ENCODE measurements at places on chromosomes 4 and X.

DNA sequence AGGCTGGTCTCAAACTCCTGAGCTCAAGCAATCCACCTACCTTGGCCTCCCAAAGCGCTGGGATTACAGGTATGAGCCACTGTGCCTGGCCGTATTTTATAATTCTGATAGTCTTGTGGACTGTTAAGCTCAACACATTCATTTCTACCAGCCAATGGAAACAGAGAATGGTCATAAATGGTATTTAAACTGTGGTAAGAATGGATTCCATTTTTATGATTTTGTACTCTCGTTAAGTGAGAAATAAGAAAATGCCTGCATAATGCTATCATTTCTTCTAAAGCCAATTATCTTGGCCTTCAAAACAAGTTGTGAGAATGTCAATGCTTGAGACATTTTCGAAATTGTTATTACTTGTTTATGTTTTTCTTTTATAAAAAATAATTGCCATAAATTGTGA lies 321.0 kb downstream of the IL15 start:
- no peak for DNase-seq

GRCh38 chr4:15958562-15958961 lies 4.4 kb downstream of the FGFBP2 start:
- DNase-seq = no peak

DNA sequence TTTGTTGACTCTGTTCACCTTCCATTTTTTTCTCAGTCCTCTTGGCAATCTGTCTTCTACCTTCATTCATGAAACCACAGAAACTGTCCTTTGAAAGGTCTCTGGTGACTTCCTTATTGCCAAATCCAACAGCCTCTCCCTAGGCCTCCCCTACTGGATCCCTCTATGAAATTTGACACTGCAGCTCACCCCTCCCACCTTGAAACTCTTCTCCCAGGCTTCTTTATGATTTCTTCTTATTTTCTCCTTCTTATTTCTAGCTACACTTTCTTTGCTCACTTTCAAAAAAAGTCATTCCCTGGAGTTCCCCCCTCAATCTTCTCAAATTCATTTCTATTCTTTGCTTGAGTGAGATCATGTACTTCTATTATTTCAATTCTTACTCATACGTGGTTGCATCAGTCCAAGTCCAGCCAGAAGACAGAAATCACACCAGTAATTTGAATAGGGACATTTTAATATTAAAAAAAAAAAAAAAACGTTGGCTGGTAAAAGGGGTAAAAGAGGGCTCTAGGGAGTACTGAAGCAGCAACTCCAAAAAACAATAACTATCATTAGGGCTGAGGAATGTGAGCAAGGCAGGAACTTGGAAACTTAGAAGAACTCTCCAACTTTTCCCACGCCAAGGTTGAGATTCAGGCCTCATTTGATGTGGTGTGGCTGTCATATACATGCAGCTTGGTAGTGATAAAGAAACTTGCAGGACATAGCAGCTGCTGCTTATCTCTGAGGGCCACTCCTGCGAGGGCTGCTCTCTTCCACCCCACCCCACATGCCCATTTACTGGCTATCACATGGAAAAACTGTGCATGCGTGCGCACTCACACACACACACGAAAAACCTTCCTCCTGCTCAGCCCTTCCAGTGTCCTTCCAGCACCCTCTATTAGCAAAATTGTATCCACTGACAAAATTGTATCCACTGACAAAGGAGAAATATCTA lies 169.8 kb upstream of the GALNT7 start:
- DNase-seq = peak; percentile 69

DNA sequence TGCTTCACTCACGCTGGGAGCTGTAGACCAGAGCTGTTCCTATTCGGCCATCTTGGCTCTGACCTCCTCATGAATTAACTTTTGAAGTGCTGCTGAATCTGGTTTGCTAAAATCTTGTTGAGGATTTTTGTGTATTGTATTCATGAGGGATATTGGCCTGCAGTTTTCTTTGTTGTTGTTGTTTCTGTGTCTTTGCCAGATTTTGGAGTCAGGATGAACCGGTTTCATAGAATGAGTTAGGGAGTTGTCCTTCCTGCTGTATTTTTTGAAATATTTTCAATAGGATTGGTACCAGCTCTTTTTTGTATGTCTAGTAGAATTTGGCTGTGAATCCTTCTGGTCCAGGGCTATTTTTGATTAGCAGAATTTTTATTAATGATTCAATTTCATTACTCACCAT lies 138.1 kb downstream of the NPFFR2 start:
- no peak for DNase-seq

- DNase-seq = no peak
Measured at GRCh38 chr4:1604706-1605205, 79.4 kb downstream of the FAM53A start.

DNA sequence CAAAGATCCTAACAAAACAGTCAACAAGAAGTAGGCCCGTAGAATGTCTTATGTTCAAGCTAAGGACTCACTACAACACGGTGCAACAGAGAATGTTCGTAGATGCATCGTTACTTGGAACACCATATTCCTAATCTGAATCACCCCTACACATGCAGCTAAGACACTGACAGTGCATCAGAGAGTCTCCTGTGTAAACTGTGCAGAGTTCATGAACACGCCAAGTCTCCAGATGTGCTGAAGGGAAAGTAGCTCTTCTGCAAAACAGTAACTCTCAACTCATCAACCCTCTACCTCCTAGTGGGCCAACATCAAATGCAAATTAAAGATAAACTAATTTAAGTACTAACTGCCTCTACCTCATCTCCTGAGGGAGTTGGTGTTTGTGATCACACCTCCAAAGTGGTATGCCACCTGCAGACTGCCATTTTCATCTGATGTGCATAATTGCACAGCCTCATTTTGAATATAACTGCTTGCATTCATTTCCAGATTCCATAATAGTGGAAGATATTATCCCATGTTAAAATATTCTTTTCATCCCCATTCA lies 73.5 kb downstream of the MOSPD2 start:
- DNase-seq = no peak

DNA sequence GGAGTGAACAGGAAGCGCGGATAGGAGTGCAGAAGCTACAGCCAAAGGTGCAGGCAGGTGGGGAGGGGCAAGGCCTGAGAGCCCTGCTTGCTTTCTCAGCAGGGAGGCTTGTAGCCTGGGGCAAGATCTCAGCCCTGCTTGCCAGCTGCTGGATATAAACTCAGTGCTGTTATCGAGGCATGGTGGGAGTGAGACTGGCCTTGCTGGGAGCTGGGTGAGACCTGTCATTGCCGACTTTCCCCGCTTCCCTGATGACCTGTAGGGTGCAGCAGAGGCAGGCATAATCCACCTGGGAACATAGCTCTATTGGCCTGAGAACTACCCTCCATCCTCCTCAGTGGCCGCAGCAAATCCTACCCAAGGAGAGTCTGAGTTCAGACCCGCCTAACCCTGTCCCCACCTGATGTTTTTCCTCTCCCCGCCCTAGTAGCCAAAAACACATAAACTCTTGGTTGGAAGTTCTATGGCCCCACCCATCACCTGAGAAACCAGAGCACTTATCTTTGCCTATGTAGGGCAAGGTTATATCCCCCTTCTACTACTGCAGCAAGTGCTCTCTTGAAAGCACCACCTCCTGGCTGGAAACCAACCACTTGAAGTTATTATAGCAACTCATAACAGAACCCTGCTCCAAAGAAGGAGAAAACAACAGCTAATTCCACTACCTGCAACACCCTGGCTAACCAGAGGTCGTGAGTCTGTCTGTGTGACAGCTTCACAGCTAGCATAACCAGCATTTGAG lies 80.7 kb downstream of the FHIP1A start:
- no peak for DNase-seq

DNA sequence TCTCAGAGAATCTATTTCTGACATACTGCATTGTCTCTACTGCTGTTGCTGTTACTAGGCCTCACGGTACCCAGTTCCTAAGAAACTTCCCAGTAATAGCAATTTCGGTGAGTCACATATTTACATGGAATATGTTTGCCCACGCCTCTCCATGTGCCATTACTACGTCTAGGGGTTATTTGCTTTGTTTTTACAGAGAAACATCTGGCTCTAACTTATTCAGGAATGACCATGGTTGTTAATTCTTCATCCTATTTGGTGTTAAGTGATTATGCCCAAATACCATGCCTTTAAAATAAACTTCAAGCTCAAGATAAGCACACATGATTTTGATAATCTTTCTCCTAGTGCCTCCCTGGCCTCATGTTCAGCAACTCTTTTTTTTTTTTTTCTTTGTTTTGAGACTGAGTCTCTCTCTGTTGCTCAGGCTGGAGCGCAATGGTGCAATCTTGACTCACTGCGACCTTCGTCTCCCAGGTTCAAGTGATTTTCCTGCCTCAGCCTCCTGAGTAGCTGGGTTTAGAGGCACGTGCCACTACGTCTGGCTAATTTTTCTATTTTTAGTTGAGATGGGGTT lies 101.0 kb upstream of the HS3ST1 start:
- no peak for DNase-seq

- no peak for DNase-seq
Measured at GRCh38 chrX:30715976-30716375, 62.8 kb downstream of the GK start.

DNA sequence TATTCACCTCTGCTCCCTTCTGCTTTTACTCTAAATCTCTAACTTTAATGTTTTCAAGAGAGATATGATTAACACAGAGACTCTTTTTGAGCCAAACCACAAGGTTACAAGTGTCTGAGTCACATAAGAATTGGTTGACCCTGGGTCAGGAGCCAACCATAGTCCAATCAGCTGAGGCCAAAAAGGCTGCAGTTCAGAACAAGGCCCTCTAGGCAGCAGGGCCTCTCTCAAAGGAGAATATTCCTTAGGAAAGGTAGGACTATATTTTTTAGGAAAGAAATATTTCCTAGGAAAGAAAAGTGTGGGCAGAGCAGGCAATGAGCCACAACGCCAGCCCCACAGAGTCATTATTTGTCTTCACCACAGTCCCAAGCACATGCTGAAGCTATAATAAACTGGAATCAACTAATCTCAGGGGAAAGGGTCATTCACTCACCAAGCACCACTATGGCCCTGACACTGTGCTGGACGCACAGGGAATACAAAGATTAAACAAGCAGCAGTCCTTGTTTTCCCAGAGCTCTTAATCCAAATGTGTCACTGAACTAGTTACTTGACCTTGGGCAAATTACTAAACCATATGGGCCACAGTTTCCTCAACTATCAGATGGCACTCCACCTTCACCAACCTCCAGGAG lies 2.2 kb downstream of the ATP8A1 start:
- DNase-seq = peak; percentile 54

- DNase-seq = no peak
Measured at GRCh38 chr4:26049447-26049846, 135.4 kb downstream of the SMIM20 start.

Data from fibroblast of skin of abdomen (primary cell).